Activated T-helper 9 cell treated with anti-CD3 and anti-CD28 coated beads, Interleukin-2, amount 50 U/mL, for 16 hours (primary cell): ENCODE measurements at places on chromosomes 5 and 9.
A peak's percentile ranks its signal among the peaks of the same experiment; 100 is the strongest.

GRCh38 chr9:10614196-10614800, 1.5 kb upstream of the PTPRD start:
- no peak for DNase-seq

DNA sequence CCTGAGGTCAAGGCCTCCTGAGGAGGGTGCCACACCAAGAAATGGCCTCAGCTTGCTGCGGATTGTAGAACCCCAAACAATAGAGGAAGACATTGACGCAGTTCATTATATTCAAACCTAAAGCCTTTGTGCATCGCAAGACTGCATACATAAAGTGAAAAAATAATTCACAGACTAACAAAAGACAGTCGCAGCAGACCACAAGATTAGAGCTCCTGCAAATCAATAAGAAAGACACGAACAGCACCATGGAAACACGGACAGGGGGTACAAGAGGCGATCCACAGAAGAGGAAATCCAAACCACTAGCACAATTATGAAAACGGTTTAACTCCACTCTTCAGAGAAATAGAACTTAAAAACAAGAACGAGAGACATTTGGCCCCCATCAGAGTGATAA, 10.0 kb upstream of the TCOF1 start:
- DNase-seq, result no peak

DNA sequence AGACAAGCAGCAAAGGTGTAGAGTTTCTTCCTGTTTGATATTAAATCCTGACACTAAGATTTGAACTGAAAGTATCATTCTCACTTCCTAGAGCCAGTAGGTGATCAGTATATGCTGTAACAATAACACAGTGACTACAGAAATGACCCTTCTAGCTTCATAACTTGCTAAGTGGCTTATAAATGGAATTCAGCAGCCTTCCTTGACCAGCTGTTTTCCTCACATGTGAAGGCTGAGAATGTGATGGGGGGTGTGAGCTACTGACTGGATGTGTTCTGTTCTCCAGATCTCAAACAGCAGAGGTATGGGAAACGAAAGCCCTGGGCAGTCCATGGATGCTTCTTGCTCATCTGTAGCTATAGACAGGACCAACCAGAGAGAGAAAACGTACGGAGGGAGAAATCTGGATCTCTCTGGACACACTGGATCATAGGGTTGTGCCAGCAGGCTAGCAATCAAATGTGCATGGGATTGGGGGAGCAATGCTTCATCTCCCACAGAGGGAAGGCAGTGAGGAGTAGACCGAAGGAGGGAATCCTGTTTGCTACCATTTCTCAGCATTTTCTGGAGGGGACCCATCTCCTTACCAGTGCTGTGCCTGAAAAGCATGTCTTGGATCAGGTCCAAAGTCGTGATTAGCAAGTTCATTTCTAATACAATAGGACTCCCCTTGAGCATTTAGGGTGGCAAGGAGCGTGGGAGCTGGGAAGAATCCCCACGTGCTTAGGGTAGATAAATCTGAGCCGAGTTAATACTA, 39.4 kb downstream of the TNFAIP8 start:
- no peak for DNase-seq

DNA sequence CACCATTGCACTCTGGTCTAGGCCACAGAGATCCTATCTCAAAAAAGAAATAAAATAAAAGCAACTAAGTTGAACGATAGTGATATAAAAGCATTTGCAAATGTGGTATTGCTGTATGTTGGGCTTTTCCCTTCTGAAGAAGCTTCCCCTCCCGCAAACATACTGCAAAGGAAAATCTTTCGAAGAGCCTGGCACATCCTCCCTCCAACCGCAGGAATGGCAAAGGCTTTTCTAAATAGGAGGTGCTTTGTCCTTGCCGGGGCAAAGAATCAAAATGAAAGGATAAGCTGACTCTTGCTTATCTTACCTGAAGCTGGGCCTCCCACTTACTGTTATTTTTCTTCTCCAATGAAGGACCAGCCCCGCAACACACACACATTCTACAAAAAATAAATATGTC, 45.8 kb downstream of the SERINC5 start:
- DNase-seq, result no peak

DNA sequence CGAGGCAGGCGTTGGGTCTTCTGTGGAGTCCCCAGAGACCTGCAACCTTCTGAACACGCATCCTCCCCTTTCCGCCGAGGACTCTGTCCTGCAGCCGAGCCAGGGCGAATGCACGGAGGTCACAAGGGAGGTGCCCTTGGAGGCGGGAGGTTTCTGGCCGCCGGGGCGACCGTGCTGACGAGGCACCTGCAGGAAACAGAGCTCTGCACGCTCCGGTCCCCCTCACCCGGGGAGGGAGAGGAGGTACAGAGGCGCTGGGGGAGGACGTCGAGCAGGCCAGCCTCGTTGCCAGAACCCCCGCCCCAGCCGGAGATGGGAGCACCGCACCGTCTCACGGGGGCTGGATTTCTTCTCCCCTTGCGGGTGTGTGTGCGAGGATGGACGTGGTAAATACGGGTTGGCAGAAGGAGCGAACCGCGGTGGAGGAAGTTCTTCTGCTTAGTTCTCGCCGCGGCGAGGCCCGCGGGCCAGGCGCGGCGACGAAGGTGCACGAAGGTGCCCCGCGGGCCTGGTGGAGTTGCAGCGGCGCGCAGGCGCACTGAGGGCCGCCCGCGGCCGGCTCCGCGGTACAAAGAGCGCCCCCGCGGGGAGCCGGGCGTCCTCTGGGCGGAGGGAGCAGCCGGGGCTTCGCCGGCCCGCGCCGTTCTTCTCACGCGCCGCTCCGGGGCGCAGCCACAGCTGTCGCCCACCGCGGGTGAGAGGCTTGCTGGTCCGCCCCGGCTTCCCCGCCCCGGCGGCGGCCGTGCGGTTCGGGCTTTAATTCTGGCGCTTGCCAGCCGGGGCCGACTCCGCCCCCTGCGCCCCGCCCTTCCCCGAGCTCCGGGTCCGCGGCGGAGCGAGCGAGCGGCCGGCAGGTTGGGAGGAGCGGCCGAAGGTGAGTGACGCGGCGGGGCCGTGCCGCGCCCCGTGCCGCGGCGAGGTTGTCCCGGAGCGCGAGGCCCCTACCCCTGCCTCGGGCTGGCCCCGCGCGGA, 289.5 kb downstream of the DOCK8 start:
- DNase-seq, result peak; percentile 63

DNA sequence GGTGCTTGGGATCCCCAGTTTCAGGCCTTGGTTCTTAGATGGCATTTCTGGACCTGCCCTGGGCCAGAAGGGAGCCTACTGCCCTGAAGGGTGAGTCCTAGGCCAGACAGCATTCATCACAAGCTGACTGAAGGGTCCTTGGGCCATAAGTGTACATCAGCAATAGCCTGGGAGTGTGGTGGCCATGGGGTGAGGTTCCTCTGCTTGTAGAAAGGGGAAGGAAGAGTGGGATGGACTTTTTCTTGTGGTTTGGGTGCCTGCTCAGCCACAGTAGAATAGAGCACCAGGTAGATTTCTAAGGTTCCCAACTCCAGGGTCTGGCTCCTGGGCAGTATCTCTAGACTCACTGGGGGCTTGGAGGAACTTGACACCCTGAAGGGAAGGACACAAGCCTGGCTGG, 95.2 kb upstream of the PHF24 start:
- DNase-seq, result no peak
